CD4-positive, alpha-beta T cell treated with Interleukin-2 at 100 ng/mL for 4 hours (primary cell): ENCODE measurements at places on chromosomes 1 and 21.

DNA sequence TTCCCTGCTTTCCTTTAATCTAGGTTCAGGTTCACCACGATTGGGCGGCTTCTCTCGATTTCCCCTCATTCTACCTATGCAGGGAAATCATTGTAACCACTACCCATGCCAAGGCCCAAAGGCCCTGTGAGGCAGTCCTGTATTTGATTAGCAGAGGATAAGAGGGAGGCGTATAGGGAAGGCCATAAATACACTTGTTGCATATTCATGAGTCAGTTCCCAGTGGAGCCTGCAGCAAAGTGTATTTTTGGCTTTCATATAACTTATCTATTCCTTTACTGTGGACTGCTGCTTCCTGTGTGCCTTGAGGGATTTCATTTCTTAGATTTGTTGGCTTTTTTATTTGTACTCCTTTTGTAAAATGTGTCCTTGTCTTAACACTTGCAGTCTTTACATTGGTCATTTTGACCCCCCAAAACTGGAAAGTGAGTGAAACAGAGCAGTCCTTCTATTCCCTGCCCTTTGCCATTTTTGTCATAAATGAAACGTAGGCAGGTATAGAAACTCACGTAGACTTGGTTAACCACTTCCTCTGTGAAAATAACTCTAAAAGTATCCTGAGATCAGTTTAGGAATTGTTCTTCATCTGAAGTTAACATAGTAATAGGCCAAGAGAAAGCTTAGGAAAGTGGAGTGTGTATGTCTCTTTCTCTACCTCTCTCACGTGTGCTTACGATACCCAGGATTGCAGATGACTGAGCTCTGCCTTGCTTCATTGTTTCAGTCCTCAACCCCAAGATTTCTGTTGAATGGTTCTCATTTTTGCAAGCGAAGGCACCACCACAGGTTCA lies 19.6 kb upstream of the KCNQ4 start:
- no peak for DNase-seq

- DNase-seq = no peak
These were observed 125.6 kb downstream of the KCNN3 start for GRCh38 chr1:154744352-154745035.

DNA sequence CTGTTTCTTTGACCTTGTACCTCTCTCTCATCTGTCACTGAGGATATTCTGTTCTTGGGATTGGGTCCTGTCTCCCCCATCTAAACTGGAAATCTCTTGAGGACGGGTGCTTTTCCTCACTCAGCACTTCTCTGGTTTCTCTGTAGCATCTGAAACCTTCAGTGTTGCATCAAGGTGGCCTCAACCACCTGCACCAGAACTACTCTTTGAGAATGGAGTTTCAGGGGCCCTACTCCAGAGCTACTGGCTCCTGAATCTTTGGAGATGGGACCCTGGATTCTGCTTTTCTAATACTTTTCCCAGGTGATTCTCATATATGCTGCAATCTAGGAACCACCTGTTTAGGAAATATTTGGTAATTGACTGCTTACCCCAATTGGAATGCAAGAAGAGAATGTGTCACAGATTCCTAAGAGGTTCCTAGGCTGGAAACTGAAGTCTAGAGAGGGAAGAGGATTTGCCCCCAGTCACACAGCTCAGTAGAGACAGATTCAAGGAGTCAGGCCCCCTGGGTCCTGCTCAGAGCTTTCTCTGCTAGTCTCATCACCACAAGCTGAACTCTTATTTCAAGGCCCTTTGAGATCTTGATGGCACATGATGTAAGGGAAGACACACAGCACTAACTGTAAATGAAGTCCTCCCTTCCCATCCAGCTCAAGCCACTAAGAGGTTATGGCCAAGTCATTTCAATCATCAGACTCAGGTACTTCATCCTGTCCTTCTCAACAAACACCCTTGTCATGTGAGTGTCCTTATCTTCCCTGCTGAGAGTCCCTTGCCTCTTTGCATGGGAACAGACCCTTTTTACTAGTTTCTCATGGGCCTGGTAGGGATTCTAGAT lies 48.7 kb downstream of the EIF2D start:
- DNase-seq = no peak

DNA sequence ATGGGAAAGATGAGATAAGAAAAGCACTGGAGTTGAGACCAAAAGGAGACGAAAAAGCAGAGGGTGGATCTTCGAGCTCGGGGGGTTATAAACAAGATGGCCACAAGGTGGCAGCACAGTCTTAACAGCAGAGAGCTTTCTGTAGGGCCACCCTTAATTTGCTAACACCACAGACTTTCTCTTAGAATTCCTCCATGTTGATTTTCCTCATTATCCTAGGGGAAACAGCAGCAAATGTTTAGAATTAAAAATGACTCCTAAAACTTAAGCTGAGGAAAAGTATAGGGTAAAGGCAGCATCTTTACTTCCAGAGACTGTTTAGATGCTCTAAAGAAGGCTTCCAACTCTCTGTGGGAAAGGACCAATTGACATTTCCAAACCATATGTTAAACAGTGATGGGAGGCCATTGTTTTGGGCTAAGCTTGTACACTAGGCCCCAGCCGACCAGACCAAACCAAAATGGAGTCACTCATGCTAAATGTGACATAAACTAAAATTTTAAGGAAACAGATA lies 2.5 kb upstream of the APOBEC4 start:
- peak; percentile 76 for DNase-seq

DNA sequence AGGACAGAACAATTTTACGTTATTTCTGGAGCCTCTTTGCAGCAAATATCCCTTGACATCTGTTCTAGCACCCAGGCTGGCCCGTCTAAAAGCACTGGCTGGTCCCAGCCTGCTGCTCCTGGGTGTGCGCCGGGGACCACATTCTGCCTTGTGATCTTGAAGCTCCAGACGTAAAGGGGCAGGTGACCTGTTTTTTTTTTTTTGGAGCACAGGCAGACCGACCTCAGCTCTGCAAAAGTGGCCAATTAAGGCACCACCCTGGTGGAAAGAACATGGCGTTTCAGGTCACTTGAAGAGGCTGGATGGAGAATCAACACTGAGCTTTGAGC lies 13.8 kb upstream of the CAMTA1 start:
- no peak for DNase-seq

DNA sequence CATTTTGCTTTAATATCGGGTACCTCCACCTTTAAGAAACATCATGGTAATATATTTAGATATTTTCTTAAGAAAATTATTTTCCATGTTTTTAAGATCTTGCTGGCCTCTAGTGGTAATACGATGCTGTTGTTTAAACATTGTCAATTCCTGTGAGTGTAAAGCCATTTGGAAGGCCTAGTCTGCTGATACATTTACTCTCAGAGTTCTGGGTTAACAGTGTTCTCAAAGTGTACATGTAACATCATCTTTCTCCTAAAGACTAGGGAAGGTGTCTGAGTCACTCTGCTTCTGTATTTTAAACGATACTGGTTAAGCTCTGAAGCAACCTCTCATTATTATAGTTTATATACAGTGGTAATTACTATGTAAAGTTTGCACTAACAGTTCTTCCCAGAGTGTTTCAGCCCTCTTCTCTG lies 189.1 kb downstream of the RASAL2 start:
- no peak for DNase-seq

GRCh38 chr1:112169517-112169916 lies 180.0 kb upstream of the KCND3 start:
- no peak for DNase-seq

DNA sequence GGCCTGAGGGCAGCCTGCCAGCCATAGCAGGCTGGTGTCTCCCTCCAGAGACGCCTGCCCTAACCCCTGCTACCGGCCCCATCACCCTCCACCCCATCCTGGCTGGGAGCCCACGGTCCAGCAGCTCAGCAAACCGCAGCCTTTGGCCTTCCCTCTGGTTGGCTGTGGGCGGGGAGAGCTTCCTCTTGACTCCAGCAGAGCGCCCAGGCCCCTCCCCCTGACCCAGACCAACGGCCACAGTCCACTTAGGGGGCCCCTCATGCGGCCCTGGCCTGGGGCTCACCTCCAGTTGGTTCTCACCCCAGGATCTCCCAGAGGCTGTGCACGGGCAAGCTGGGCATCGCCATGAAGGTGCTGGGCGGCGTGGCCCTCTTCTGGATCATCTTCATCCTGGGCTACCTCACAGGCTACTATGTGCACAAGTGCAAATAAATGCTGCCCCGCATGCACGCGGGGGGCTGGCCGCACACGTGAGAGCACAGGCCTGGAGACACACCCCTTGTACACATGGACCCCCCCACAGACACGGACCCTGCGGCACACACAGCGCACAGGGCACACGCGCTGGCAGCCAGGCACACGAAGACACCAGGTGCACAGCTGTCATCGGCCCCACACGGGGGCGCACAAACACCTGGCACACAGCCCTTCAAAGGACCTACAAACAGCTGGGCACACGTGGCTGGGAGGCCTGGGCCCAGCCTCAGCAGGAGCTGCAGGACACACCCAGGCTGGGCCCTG lies 3.1 kb downstream of the SMIM1 start:
- DNase-seq = peak; percentile 50

DNA sequence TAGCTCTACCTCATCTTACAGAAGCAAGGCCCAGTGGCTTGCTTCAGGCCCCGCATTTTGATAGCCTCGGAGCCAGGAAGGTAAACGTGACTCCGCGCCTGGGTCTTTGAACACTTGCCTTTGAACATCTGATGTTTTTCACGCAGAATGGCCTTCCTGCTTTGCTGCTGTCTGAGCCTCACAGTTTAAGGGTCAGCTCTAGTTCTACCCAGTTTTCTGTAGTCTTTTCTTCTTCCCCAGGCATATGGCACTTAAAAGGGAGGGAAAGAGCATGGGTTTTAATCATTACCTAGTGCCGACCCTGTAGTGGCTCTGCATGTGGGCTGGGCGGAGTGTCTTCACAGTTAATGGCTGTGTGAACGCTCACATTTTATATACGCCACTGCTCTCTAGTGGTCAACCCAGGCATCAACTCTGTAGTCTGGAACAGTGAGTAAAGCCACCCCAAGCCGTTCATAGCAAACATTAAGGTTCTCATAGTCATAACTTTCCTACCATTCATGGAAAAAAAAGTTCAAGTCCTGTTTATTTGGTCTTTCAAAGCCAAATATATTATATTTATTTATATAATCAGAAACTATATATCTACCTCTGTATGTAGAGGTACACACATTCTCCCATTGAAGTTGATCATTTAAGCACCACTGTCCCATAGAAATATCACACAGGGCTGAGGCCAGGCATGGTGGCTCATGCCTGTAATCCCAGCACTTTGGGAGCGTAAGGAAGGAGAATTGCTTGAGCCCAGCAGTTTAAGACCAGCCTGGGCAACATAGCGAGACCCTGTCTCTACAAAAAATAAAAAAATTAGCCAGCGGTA lies 78.1 kb downstream of the IER5 start:
- peak; percentile 80 for DNase-seq

DNA sequence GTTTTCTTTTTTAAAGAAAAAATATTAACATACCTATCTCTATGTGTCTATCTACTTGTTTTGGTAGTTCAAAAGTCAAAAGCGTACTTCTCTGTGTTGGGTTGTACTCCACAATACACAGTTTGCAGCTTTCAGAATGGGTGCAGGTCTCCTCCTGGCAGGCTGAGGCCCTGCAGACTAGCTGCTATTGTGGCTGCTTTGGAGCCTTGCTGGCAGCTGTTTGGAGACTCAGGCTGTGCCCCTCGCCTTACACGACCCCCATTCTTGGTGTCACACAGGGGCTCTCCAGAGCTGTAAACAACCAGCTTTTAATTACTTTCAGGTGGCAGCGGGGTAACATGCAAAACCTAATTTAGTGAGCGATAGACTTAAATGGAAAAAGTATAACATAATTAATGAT lies 160.4 kb downstream of the DSCAM start:
- DNase-seq = no peak

DNA sequence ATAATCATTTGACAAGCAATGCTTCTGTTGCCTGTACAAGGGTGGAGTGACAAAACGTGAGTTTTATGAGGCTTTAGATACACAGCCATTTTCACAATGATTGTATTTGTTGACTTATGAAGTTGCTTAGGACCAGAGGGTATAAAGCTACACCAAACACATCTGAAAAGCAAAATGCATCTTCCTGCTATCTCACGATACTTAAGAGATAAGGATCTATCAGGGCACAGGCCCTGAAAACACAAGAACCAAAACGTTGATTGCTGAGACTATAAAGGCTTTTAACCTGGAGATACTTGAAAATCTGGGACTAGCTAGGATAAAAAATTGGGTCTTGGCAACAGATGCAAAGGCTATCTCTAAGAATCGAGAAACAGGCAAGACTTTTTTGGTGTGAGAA lies 115.7 kb downstream of the SLC5A9 start:
- DNase-seq = no peak

DNA sequence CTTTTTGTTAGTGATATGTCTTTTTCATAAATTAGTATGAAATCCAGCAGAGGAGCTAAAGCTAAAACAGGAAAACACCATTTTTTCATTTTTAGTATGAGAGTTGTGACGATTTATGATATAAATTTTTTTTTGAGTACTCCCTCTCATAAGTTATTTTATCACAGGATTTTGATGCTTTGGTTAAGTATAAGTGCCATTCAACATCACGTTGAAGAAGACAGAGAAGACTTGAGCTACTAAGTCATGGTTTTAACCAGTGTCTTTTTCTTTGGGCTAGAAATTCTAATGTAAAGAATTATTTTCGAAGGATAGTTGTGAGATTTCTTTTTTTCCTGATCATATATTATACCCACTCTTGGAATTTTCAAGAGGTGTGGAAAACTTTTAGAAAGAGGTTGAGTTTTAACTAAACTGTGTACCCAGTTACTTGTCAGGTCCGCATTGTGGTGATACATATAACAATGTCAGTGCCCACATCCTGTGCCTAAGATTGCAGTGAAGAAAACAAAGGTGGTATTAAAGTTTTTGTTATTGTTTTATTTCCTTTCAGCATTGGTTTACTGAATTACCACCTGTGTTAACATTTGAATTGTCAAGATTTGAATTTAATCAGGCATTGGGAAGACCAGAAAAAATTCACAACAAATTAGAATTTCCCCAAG lies 93.8 kb downstream of the USP25 start:
- peak; percentile 42 for DNase-seq

GRCh38 chr1:61851849-61852669 lies 109.8 kb downstream of the PATJ start:
- peak; percentile 65 for DNase-seq

DNA sequence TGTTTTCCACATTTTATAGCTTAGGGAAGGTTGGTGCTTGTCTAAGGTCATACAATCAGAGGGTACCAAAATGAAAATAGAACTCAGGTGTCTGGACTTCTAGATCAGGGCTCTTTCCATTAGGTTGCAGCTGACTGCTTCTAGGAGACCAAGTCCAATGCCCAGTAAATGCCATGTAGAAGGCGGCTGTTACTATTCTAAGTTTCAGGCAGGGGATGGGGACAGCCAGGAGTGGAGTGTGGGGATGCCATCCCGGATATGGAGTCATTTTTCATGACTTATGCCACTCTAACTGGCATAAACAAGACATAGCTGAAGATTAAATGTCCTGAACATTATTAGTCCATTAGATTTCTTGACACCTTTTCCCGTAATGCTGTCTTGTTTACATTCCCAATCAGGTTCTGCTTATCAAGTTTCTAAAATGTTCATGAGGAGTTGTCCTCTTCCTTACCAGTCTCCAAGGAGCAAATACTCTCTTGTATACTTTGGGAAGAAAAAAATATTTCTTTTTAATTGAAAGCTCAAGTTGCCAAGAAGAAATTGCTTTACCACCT lies 31.5 kb downstream of the XCL1 start:
- no peak for DNase-seq
